Mesangial cell (primary cell): ENCODE measurements at places on chromosomes 3 and 15. TPM values are rescaled to one million over a fixed set of nuclear protein-coding genes. Genes with fewer than 3 reads are reported as not detected.

The MORC1 gene
- total RNA-seq, result not detected in 2 replicates

The CPNE4 gene
- 0.16 TPM in 1 of 2 replicates, not detected in the other for total RNA-seq

The ANKRD63 gene
- total RNA-seq, result not detected in 2 replicates

The DUOX1 gene
- 0.51 TPM in 1 of 2 replicates, not detected in the other for total RNA-seq

The LARP6 gene
- 33.3 and 42.5 TPM in 2 replicates for total RNA-seq

The STAB1 gene
- total RNA-seq, result 0.13 and 0.33 TPM in 2 replicates

The ZNF80 gene
- total RNA-seq, result not detected in 2 replicates

The C3orf22 gene
- not detected in 2 replicates for total RNA-seq

The COL6A5 gene
- total RNA-seq, result under 0.01 and 0.89 TPM in 2 replicates

The EXD1 gene
- total RNA-seq, result under 0.01 TPM in 1 of 2 replicates, not detected in the other

The TNNC1 gene
- 0.49 and 3.0 TPM in 2 replicates for total RNA-seq

The TM4SF1 gene
- total RNA-seq, result 113 and 140 TPM in 2 replicates

The LRRIQ4 gene
- total RNA-seq, result not detected in 2 replicates

The SCG3 gene
- total RNA-seq, result not detected in 2 replicates

The GPR149 gene
- not detected in 2 replicates for total RNA-seq
